ENCODE measurements at places on chromosomes 6 and 20.

GRCh38 chr6:60679175-60679574, 1606.8 kb downstream of the KHDRBS2 start:
- no peak for DNase-seq

DNA sequence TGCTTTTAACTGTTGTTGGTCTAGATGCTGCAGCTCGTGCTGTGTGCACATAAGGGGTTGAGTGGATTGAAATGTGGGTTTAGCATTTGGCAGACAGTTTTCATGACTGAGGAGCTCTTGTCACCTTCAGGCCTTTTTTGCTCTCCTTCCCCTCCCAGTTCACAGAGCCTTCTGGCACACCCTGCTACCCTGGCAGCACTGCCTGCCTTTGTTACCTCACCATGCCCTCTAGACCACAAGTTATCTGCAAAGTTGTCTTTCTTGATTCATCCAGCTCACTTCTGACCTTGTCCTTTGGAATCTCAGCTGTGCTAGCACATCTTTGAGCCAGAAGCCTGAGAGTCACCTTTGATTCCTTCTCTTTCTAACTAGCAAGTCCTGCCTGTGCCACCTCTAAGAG, 348.9 kb upstream of the ZFP64 start:
- DNase-seq, result no peak

GRCh38 chr6:44045672-44046015, 81.6 kb downstream of the MRPL14 start:
- no peak for DNase-seq

DNA sequence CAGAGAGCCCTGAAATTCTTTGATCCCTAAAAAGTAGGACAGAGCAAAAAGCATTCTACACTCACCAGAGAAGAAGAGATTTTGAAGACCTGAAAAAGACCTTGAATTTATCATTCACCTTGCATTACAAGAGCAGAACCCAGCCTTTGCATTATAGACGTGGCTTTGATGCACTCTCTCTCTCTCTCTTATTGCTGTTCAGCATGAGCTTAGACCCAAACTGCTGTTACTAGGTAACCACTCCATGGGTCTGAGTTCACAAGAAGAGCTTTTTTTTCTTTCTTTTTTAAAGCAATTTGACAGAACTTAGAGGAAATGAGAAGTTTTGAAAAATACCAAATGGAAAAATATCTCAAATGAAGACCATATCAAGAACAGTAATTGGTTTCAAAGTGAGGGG, 44.4 kb downstream of the COL9A1 start:
- no peak for DNase-seq

- DNase-seq, result no peak
These were observed 12.4 kb upstream of the CCN5 start for GRCh38 chr20:44702776-44703175.
